ENCODE measurements at places on chromosomes 3 and 15.

DNA sequence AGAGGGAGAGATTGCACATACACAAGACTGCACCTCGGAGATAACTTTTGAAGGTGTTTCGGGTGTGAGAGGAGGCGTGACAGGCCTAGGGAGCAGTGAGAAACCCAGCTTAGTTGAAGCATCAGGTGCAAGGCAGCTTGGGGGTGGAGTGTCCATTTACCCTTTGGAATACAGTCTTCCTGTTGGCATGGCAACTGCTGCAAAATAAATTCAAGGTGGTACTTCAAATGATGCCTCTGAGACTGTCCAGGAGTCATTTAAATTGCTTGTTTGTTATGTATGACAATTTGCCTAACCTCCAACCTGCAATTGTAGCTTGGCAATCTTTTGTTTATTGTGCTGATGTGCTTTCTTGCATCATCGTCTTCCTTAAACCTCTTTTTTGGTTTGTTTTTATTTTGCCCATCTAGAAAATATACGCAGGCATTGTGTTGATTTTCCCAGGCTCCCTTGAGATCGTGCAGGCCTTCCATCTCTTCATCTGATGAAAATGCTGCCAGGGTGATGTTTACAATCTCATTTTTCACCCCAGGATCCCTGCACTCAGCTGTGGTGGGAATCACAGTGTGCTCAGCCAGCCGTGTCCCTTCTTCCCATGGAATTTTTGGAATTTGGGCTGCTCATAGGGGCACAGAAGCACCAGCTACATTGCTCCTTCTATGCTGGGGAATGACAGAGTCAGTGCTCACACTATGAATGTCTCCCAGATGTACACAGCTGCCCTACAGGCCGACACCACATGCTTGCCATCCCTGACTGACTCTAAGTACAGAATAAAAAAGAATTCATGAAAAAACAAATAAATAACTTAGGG is 583.1 kb upstream of the CFAP20DC start:
- no peak for DNase-seq

GRCh38 chr3:100802126-100802525 is 92.8 kb downstream of the TFG start:
- no peak for DNase-seq

- DNase-seq, result no peak
Observed at GRCh38 chr15:28985691-28986090, 99.9 kb downstream of the APBA2 start.

DNA sequence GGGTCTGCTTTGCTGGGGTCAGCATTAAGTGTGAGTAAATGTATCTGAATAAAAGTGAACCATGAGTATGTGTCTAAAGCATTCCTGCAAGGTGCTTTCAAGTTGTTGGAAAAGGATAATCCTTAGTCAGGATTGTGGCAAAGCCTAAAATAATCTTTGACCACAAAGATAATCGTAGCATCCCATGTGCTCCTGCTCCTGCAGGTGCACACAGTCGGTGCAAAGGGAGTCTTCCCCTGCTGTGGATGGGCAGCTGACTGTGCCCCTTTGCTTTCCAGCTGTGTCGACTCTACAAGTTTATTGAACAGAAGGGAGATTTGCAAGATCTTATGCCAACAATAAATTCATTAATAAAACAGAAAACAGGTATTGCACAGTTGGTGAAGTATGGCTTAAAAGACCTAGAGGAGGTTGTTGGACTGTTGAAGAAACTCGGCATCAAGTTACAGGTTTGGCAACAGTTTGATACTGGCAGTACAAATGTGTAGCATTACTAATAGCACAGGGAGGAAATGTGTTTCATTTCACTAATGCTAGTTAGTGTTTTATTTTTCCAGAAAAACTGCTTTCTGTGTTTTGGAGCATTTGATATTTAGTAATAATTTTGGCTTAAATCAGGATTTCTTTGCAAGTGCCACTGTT is 22.6 kb downstream of the SRP14 start:
- DNase-seq, result no peak

GRCh38 chr3:52820736-52821135 is 9.7 kb downstream of the ITIH4 start:
- no peak for DNase-seq

GRCh38 chr3:55543181-55543614 is 56.1 kb upstream of the WNT5A start:
- no peak for DNase-seq

- DNase-seq, result no peak
Observed at GRCh38 chr3:100073049-100073713, 41.1 kb downstream of the FILIP1L start.
